Activated T-helper 1 cell treated with anti-CD3 and anti-CD28 coated beads, Interleukin-2, amount 50 U/mL, for 16 hours (primary cell): ENCODE measurements at places on chromosomes 16 and 17.

- DNase-seq = no peak
Measured at GRCh38 chr16:57265850-57266530, 18.5 kb downstream of the PLLP start.

GRCh38 chr17:283911-284675 lies 68.5 kb downstream of the RPH3AL start:
- no peak for DNase-seq

DNA sequence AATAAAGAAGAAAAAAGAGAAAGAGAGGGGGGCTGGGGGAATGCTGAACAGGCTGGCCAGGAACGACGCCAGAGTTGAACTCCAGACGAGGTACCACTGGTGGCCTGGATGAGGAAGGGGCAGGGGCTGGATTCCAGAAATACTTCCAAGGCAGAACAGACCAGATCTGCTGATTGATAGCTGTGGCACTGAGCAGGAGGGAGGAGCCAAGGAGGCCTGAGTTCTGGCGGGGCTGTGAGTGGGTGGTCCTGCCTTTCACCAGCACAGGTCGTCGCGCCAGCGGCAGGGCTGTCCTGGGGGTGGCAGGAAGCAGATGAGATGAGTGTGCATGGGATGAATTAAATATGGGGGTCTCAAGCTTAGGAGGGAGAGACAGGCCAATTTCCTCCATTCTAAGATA lies 5.5 kb downstream of the CCDC42 start:
- no peak for DNase-seq

DNA sequence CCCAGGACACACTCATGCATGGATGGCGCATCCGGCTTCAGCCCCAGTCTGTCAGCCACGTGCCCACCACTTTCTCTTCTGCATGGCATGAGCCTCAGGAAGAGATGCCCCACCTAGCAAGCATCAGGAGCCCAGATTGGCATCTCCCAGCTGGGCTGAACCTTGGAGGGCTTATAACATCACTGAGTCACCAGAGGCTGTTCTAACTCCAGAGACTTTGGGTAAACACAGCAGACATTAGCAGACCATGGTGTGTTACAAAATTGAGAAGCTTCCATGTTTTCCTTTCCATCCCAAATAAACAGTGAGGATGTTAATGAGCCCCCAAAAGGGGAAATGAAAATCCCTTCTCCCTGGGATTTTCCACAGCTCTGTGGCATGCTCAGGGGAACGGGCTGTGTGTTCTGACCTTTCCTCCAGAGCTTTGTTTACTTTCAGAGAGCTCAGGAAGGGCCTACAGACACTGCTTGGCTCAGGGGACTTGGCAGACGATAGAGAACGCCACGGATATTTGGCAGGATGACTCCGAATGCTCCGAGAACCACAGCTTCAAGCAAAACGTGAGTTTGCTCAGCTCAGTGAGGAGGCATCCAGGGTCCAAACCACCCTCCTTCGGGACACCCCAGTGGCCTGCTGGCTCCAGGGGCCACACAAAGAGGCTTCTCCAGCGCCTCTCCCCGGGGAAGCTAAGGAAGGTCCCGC lies 16.5 kb downstream of the GLP2R start:
- DNase-seq = no peak

GRCh38 chr17:73378974-73379470 lies 67.2 kb upstream of the CDC42EP4 start:
- DNase-seq = no peak

GRCh38 chr17:3727041-3727440 lies 3.3 kb downstream of the HASPIN start:
- no peak for DNase-seq

- no peak for DNase-seq
Measured at GRCh38 chr17:47218896-47219430, 9.8 kb downstream of the MYL4 start.

DNA sequence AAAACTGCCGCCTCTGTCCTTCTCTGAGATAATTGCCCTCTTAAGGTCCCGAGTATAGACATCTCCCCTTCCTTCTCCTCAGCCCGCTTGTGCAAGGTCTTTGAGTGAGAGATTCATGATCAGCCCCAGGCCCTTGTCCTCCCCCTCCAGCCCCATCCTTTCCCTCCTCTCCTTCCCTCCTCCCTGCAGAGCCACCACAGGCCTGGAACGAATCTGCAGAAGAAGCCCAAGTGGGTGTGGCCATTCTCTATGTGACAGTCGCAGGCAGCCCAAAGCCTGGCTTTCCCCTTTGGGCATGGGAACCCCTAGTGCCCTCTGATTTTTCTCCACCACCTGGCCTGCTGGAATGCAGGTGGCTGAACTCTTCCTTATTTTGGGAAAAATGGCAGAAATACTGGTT lies 7.2 kb upstream of the NDRG4 start:
- no peak for DNase-seq

- DNase-seq = no peak
Measured at GRCh38 chr17:82623707-82624106, 24.5 kb downstream of the WDR45B start.

DNA sequence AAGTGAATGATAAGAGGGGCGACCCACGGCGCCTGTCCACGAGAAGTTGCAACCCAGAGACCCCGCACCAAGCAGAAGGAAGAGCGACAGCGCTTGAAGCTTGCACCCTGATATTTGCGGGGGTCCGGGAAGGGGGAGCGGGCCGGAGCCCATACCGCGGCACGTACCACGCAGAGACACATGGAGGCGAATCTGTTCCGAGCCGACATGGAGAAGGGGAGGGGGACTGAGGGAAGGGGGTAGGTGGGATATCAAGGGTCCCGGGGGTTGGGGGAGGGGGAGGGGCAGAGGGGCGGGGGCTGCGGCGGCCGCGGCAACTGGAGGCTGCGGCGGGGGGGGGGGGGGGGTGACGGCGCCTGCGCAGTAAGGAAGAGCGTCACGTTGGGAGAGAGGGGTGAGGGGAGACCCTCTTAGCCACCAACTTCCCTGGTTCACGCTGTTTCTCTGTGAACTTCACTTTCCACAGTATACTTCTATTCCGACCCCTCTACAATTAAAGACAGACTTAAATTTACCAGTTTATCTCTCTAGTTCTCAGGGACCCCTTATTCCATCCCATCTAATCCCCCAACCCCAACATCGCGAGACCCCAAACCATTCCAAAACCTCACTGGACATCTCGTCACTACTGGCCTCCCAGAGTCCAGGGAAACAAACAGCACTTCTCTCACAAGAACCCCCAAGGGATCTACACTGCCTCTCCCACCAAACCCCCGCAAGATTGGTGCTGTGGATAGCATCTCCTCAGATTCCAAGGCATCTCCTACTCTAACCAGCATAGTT lies 8.0 kb downstream of the DLG4 start:
- DNase-seq = no peak

DNA sequence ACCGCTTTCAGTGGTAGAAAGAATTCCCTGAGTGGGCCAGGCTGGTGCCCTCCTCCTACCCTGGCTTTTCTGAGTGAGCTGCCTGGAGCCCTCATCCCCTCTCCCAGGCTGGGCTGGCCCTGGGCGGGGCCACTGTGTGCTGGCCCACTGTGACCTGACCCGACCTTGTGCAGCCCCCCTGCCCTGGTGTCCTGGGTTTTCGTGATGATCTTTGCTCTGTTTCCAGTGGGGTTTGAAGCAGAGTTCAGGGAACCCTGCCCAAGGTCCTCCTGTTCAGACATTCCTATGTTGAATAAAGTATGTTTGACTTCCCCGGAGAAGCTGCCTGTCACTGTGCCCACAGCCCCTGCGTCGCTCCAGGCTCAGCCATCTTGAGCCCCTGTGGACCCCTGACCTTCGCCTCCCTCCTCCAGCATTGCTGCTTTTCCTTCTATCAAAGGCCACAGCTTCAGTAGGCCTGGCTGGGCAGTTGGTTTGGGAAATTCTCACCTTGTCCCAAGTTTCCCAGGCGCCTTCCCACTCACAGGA lies 13.7 kb upstream of the NAGLU start:
- no peak for DNase-seq
